ENCODE measurements at places on chromosomes 5 and 9.

GRCh38 chr5:135466178-135467050 is 14.3 kb upstream of the TIFAB start:
- DNase-seq = peak; percentile 77

DNA sequence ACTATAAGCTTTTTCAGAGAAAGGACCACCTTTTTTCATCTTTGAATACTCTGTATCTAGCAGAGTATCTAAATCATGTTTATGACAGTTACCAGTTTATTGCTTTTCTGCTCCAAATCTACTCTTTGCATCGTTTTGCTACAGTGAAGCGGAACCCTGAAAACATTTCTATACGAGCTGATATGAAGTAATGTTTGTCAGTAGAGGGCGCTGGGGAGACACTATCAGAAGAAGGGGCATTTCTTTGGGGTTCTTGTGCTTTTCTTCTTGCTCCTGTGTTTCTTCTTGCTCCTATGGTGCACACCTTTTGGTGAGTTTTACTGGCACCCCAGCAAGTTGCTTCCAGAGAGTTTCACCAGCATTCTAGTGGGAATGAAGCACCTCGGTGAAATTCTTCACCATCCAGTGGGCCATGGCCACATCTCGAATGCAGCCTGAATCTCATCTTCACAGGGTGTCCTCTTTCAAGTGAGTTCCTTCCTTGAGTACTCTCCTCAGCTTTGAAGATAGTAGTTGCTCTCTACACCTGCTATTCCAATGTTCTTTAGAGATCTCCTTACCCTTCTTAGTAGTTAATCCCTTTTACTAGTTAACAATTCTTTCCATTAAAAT is 98.4 kb downstream of the FGF1 start:
- DNase-seq = peak; percentile 78

DNA sequence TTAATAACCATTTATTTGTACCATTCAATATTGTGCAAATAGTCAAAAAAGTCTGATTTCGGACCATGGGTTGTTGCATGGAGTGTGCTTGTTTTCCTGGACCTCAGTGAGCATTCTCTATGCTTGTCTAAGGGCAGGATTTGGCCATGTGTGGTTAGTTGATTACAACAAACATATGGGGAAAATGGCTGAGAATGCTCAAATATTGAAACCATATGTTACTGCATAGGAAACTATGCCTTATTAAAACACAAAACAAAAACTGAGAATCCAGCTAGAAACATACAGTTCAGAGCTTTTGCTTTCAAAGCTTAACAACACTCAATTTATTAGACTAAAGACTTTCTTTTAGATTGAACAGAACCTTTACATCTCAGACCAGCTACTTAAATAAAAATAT is 928.3 kb downstream of the NR2F1-AS1 start:
- DNase-seq = no peak

GRCh38 chr9:96453625-96454024 is 3.7 kb downstream of the HABP4 start:
- peak; percentile 62 for DNase-seq
